NCI-H1436 (cell line): ENCODE measurements at places on chromosomes 5 and 9.
A peak's percentile ranks its signal among the peaks of the same experiment; 100 is the strongest.

- no peak for DNase-seq
Measured at GRCh38 chr9:97571664-97572063, 61.5 kb downstream of the TSTD2 start.

DNA sequence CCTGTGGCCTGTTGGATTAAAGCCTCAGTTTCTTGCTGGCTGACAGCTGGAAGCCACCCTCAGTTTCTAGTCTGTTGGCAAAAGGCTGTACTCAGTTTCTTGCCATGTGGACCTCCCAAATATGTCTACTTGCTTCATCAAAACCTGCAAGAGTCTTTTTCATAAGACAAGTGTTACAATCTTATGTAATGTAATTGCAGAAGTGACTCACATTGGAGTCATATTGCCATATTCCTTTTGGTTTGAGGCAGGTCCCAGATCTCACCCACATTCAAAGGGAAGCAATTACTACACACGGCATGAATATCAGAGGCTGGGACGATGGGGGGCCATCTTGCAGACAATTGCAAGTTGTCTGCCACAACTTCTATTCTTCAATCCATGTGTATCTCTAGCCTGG lies 286.7 kb upstream of the IL12B start:
- DNase-seq = no peak

DNA sequence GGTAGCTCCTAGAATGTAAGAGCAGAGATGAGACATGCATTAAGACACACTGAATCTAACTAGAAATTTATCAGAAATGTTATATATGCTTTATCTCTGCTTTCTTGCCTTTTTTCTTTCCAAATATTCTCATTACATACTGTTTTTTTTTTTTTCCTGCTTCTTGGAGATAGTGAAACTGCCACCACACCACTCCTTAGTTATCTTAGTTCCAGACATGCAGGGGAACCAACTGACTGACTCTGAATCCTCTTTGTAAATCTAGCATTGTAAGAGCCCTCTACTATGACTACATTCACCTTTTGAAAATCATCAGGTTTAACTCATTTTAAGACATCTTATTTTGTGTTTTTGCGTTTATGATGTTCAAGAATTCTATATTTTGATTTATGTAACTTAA lies 181.3 kb upstream of the ST8SIA4 start:
- no peak for DNase-seq

DNA sequence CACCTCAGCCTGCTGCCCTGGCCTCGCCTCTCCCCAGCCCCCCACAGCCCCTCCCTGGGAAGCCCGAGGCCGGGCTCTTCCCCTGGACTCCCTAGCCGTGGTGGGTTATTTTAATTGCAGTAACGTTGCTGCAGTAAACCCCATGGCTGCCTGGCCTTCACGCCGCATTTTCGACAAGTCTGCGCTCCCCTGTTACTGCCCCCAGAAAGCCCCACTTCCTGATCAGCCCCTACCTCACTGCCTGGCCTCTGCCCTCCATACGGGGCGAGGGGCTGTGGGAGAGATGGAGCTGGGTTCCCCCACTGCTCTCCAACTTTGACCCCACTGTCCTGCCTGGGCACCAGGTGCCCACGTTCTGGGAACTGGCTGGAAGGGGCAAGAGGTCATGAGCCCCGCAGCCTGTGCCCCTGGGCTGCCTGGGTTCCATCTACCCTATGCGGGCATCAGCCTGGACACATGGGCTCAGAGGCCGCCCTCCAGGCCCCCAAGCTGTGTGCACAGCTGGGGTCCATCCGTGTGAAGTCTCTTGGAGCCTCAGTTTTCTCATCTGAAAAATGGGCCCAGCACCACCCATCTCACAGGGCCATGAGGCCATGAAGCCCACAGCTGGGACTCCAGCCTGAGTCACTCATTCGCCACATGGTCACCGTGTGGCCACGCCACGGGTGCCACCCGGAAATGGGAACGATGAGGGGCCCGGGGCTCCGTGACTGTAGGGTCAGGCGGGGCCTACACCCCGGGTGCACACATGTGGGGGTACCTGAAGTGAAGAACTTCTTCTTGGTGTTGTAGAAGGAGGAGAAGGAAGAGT lies 11.5 kb downstream of the EGFL7 start:
- no peak for DNase-seq

GRCh38 chr5:52989025-52989780 lies at the start of gene ITGA2:
Gene ITGA2, plus strand, starts transcription at chr5:52989352. Its CDS starts 117 bp downstream, at chr5:52989469.
- DNase-seq = no peak

DNA sequence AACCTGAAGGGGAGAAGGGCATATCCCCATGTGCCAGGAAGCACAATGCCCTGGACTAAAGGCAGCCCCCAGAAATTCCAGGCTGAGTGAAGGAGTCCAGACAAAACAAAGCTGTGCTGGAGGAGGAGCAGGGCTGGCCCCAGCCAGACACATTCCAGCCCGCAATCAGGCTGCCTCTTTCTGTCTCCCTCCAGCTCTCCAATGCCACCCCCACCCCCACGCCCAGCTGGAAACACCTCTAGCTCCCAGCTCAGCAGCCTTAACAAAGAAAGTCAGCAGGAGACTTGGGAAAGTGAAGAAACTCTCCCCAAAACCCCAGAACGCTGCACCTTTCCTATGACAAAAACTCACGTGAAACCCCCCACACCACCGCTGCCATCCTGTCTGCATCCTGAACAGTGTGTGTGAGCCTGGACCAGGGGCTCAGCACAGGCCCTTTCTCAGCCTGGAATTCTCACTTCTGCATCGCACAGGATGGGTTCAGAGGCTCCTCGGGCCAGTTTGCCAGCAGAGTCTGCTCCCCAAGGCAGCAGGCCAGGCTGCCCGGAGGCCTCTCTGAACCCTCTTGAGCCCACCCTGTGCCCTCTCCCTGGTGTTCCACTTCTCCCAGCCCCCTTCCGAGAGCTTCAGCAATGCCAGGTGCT lies 96.2 kb upstream of the ICE1 start:
- no peak for DNase-seq

GRCh38 chr5:953535-954449 lies 54.8 kb upstream of the NKD2 start:
- DNase-seq = no peak

- DNase-seq = no peak
Measured at GRCh38 chr5:8814105-8814504, 731.8 kb downstream of the SEMA5A start.

DNA sequence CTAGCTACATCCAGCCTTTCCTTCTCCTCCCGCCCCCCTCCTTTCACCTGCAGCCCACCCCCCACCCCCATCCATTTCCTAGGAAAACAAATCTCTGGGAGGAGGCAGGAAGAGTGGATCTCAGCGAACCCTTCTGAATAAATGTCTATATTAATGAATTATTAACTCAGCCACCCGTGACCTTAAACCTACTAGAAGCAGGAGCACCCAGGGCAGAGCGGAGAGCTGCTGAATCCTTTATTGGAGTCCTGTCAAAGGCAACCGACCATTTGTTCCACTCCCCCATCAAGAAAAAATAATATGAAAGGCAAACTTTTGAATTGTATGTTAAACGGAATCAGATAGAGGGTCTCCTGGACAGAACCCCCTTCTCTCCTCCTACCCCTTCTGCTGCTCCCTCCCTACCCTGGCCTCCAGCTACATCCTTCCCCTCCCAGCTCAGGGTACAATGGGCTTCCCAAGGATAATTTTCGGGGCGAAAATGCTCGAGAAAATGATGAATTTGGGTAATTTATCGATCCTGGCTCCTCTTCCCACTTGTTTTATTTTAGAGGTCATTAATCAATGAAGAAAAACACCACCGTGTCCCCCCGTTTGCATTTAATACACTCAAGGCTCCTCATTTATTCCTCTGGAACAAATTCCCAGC lies 3.3 kb upstream of the PRDM6 start:
- no peak for DNase-seq

GRCh38 chr5:109164001-109164400 lies 245.8 kb downstream of the PJA2 start:
- no peak for DNase-seq

DNA sequence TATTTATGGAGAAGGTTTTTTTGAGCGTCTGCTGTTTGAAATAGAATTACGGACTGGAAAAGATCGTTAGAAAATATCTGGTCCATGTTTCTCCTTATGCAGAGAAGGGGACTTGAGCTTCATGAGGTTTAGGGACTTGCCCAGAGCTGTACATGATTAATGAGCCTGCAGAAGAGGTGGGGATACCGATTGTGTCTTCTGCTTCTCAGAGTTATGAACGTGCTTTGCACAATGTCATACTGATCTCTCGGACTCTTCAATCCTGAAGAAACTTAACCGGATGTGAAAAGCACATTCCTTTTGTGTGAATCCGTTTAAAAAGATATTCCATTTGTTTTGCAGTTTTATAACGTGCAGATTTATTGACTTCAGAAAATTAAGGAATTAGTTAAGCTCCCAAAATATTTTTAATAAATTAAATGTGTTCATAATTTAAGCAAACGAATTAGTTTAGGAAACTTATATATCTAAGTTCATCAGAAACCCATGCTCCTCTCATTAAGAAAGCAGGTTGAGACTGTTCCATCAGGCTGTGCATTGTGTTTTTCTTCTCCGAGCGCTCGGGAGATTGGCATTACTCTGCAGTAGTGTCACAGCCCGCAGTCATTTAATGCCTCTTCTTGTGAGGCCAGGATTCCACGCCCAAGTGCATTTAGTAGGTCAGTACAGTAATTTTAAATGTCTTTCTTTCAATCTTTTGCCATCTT lies 40.8 kb upstream of the MEF2C start:
- no peak for DNase-seq

- no peak for DNase-seq
Measured at GRCh38 chr5:116084287-116084691, 536 bp upstream of the COMMD10 start.

DNA sequence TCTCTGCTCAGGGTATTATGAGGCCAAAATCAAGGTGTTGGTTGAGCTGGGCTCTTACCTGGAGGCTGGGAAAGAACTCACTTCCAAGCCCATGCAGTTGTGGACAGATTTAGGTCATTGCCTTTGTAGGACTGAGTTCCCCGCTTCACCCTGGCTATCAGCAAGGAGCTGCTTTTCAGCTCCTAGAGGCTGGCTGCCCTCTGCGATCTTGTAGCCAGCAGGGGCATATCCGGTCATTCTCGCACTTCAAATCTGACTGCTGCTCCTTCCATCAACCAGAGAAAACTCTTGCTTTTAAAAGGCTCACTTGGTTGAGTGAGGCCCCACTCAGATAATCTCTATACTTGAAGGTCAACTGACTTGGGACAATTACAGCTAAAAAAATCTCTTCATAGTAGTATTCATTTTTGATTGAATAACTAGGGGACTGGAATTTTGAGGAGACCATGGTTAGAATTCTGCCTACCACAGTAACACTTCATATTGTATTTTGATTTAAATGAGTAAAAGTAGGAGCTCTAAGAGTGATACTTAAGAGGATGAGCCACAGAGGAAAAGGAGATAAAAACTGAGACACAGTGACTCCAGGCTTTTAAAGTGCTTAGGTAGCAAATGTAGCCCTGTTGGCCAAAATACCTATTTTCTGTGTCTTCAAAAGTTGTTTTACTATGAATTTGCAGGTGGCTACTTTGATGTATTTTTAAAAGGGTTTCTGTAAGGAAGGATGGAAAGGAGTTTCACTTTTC lies 137.4 kb downstream of the CD180 start:
- no peak for DNase-seq

DNA sequence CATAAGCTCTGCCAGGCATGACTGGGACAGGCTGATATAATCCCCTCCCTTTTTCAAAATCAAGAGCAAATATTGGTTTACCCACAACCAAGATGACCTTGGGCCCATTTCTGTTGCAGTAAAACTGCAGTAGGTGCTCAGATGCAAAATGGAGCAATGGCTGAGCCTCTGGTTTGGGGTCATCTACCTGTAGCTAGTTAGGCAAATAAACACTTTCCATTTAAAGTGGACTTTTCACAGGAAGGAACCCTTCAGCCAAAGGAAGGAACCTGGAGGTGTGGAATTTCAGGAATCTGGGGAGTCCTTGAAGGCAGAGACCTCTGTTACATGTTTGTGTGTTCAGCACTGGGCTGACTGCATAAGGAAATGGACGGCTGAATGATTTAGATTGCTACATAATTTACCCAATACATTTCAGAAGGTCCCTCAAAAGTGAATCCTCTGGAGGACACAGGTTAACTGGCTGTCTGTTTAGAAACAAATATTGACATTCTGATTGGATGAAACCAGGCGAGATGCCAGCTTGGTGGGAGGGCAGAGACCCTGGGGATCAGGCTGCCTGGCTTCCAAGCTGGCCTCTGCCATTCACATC lies 170.1 kb upstream of the ZNF618 start:
- no peak for DNase-seq

GRCh38 chr9:125747765-125748445 lies 732 bp downstream of the PBX3 start:
- no peak for DNase-seq

- no peak for DNase-seq
Measured at GRCh38 chr9:20170122-20170521, 381.3 kb upstream of the SLC24A2 start.

DNA sequence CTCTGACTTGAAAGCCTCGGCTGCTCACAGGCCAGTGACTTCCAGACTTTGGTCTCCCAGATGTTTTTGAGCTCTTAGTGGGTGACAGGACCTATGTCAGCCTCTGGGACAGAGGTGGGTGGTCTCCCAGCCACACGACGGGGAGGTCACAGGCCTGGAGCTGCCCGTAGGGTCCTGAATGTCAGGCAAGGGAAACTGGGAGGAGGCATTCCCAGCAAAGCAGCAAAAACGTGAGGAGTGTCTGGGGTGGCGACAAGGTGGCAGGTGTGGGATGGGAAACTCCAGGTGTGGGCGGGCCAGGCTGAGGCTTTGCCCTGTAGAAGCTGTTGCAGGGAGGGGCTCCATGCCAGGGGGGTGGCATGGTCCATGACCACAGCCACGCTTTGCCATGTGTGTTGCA lies 110.5 kb downstream of the CACNA1B start:
- DNase-seq = no peak

DNA sequence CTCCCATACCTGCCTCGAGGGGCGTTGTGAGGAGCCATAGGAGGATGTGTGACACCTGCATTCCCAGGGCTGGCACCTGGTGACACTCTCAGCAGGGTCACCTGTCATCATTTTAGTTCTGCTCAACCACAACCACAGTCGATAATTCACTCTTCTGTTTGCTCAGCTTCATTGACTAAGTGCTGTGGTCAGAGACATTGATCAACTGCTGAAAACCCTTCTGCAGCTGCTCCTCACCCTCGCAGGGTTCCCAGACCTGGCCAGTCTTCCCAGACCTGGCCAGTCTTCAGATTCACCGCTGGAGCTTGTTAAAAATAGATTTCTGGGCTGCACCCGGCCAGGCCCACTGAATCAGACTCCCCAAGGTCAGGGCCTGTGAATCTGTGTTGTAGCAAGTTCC lies 92.8 kb downstream of the MVB12B start:
- DNase-seq = peak; percentile 22

- no peak for DNase-seq
Measured at GRCh38 chr5:181187500-181188213, 17.3 kb downstream of the TRIM7 start.

GRCh38 chr9:130124085-130124860 lies 47.9 kb upstream of the NCS1 start:
- DNase-seq = no peak

DNA sequence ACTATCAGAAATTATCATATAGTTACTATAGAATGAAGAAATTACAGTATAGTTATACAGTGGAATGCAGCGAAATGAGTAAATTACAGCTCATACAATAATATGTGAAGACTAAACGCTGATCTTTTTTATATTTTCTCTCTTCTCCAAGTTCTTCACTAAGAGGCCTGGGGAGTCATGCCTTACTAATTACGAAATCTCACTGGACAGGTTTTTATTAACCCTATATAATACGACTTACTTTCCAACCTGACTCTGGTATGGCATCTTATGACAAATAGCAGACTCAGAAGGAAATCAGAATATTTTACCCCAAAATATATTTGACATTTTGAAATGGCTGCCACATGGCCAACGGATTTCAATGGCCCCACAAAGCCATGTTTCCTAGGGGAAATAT lies 9.1 kb downstream of the CARNMT1 start:
- DNase-seq = no peak
